ENCODE measurements at places on chromosomes 11 and 22.

DNA sequence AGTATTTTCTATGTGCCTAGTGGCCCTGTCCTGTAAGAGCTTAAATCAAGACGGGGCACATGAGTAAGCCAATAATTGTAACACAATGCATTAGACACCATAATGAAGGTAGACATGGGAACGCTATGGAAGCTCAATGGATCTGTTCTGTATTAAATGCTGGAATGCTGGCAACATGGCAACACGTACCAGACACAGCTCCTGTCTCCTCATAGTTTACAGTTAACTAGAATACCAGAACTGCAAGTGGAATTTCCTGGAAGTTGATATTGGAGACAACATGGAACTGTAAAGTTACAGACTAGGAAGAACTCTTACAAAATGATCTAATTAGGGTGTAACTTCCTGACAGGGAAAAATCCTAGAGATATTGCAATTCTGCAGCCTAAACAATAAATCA, 12.4 kb downstream of the P4HA3 start:
- no peak for DNase-seq

GRCh38 chr11:4049006-4049405, 45.6 kb upstream of the RRM1 start:
- no peak for DNase-seq

DNA sequence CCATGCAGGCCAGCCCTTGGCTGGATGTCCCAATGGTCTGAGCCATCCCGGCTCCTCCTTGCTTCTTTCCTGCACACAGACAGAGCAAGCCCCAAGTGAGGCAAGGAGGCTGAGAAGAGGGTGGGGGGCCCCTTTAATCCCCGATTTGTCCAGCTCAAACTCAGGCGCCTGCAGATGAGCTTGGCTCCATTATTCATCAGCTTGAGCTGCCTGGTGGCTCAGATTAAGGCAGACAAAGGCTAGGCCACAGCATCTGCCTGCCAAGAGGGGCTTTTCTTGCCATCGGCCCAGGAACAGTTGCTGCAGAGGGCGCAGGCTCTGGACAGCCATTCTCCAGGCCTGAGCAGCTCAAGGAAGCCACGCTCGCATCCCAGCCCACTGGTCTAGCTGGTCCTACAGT, 35.4 kb downstream of the LMO1 start:
- DNase-seq: no peak

DNA sequence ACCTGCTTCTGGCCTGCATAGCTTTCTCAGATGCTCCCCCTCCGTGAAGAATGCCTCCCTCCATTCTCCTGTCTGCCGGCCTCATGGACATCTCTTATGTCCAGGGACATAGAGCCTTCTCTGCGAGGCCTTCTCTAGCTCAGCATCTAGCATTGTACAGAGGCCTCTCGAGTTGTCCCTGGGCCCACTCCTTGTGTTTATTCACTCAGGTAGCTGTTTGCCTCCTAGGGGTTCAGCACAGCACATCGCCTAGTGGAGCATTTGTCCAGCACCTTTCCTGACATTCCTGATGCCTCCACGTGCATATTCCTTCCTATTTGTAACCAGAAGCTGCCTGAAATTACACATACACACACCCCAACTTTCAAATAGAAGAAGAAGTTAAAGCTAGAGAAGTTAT, 101.3 kb downstream of the TBC1D22A start:
- no peak for DNase-seq

GRCh38 chr11:15175831-15176230, 61.1 kb downstream of the INSC start:
- no peak for DNase-seq

- DNase-seq: no peak
Measured at GRCh38 chr11:69317401-69318092, 23.6 kb downstream of the MYEOV start.

DNA sequence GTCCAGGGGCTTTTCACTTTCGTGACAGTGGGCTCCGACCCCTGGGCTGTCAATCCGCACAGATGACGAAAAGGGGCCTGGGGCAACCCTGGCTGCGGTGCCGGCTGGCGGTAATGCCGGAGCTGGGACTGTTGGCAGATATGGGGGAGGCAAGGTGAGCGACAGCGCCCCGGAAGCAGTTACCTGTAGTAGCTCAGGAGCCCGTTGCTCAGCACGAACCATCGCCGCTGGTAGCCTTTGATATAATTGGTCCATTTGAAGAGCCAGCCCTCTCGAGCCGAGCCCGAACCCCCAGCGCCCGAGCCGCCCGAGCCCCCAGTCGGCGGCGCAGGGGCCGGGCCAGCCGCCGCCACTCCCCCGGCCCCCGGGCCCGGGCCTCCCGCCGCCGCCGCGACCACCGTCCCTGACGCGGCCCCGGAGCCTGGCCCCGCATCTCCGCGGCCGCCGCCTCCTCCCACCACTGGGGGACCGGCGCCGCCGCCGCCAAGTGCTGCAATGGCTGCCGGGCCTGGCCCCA, 396 bp downstream of the OSBP start:
- DNase-seq: peak; percentile 60

- no peak for DNase-seq
Measured at GRCh38 chr11:69744435-69744834, 30.7 kb downstream of the FGF4 start.

GRCh38 chr11:132631989-132632388, 900.3 kb downstream of the OPCML start:
- DNase-seq: no peak

- peak; percentile 49 for DNase-seq
Measured at GRCh38 chr11:82732734-82733443, 775 bp downstream of the FAM181B start.

DNA sequence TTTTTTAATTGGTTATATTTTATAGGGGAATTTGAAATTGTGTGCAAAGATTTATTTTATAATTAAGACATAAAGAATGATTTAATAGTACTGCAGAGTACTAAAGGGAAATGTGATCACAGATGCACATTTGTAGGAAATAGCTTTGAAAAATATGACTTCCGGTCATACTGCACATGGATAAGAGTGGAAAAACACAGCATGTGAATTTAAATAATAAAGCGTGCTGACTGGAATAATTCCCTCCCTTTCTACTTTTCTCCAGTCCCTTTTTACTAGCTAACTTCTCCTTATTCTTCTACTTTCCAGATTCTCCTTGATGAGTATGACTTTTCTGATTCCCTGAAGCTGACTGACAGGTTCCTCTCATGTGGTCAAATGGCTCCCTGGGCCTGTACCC, 238.4 kb upstream of the CTSC start:
- DNase-seq: no peak

Data from NCI-H1105 treated with DMSO at 0.1 percent for 48 hours (cell line).